ENCODE measurements at places on chromosomes 11 and 22. TPM values are rescaled to one million over a fixed set of nuclear protein-coding genes. Genes with fewer than 3 reads are reported as not detected.

The SVIP gene
- 13.5 TPM for polyA plus RNA-seq

DNA sequence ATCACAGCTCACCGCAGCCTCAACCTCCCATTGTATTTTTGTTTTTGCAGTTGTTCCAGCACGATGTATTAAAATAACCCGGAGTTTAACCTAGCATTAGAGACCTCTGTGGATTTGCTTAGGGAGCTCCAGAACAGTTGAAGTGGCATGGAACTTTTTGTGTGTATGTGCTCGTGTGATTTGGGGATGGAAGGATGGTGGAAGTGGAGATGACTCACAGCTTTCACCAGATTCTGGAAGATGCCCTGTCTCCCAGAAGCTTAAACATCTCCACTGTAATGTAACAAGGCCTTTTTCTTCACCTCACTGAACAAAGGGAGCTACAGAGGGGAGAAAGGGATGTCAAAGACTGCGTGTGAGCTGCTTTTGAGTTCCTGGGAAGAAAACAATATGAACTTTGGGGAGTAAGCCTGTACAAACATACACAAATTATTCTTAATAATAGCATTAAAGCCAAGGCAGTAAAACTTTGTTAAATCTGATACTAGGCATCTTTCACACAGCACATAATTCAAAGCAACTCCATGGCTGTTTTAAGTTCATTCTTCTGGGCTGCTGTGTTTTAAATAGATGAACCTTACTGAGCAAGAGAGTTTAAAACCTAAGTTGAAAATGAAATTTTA lies 226.4 kb downstream of the ADAMTS15 start:
- no peaks in the 10 kb centered on the region for H3K27me3 ChIP-seq
- H3K36me3 ChIP-seq, result no peaks in the 10 kb centered on the region
- H3K4me3 ChIP-seq, result no peak overlapping the region
- H3K27ac ChIP-seq, result no peak overlapping the region
- H3K4me1 ChIP-seq, result peaks cover 6% of the 10 kb centered on the region

The KDM4D gene
- 1.4 TPM for polyA plus RNA-seq

The DENND6B gene
- 0.12 TPM for polyA plus RNA-seq

The BLID gene
- polyA plus RNA-seq, result not detected

- no peak overlapping the region for H3K4me3 ChIP-seq
- H3K36me3 ChIP-seq, result peaks cover 2% of the 10 kb centered on the region
- H3K4me1 ChIP-seq, result peaks cover 17% of the 10 kb centered on the region
- H3K27me3 ChIP-seq, result no peaks in the 10 kb centered on the region
These were observed 265.9 kb upstream of the MPPED2 start for GRCh38 chr11:30852091-30852490.

The IL10RA gene
- not detected for polyA plus RNA-seq

- H3K4me1 ChIP-seq, result peaks cover 5% of the 10 kb centered on the region
- H3K4me3 ChIP-seq, result no peak overlapping the region
- H3K27ac ChIP-seq, result no peak overlapping the region
- H3K27me3 ChIP-seq, result no peaks in the 10 kb centered on the region
These were observed 146.6 kb downstream of the BBOX1 start for GRCh38 chr11:27187075-27187847.

GRCh38 chr22:35476341-35476740 lies 64.3 kb upstream of the RASD2 start:
- H3K27me3 ChIP-seq, result no peaks in the 10 kb centered on the region
- DNase-seq, result no peak
- no peaks in the 10 kb centered on the region for H3K4me1 ChIP-seq

DNA sequence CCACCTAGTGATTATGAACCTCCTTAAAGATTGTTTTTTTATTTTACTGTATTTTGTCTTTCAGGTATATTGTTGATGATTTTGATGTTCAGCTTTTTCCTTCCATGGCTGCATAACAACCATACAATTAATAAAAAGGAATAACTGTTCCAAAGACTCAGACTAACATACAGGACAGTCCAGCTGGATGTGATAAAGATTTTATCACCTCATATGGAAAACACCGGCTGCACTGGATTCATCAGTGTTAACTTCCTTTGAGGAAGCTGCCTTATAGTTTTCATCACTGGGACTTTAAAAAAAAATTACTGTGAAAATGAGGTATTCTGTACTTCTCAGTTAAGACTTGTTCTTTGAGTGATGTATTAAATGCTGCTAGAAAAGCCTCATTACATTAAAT lies 19.5 kb downstream of the AQP11 start:
- peaks cover 10% of the 10 kb centered on the region for H3K36me3 ChIP-seq
- no peak overlapping the region for H3K27ac ChIP-seq
- H3K27me3 ChIP-seq, result no peaks in the 10 kb centered on the region
- DNase-seq, result no peak
- H3K4me1 ChIP-seq, result no peaks in the 10 kb centered on the region

- H3K27me3 ChIP-seq, result no peaks in the 10 kb centered on the region
- no peaks in the 10 kb centered on the region for H3K4me1 ChIP-seq
- H3K27ac ChIP-seq, result no peak overlapping the region
- no peak for DNase-seq
- H3K4me3 ChIP-seq, result no peak overlapping the region
These were observed 20.8 kb upstream of the ARRB1 start for GRCh38 chr11:75371949-75372876.

The E2F8 gene
- 8.3 TPM for polyA plus RNA-seq

The NLRP6 gene
- polyA plus RNA-seq, result 0.15 TPM

The PRG3 gene
- not detected for polyA plus RNA-seq

The FGF3 gene
- polyA plus RNA-seq, result not detected

DNA sequence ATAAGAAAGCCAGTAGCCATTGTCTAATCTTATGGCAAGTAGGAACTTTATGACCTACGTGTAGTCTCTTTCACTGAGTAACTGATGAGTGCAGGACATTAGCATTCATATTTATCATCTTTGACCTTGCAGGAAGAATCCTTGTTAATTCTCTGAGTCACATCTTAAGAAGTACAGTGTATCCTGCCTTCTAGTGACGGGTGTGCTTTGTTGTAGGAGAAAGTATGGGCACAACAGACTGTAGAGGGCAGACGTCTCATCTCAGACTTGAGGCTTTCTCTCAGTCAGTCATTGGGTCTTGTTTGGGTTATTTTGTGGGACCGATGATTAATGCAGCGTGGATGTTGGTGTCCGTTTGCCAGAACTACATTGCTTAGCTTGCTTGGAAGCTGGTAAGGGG lies 6.8 kb downstream of the RNF214 start:
- H3K36me3 ChIP-seq, result peaks cover 24% of the 10 kb centered on the region
- no peaks in the 10 kb centered on the region for H3K27me3 ChIP-seq
- no peak overlapping the region for H3K27ac ChIP-seq
- H3K4me1 ChIP-seq, result no peaks in the 10 kb centered on the region

The SYT13 gene
- polyA plus RNA-seq, result 3.5 TPM

The GGTLC2 gene
- not detected for polyA plus RNA-seq
